CD4-positive, alpha-beta T cell treated with Interleukin-6 for 4 hours (primary cell): ENCODE measurements at places on chromosomes 6 and 20.

GRCh38 chr20:42598581-42598980 is 591.1 kb downstream of the PTPRT start:
- no peak for DNase-seq

DNA sequence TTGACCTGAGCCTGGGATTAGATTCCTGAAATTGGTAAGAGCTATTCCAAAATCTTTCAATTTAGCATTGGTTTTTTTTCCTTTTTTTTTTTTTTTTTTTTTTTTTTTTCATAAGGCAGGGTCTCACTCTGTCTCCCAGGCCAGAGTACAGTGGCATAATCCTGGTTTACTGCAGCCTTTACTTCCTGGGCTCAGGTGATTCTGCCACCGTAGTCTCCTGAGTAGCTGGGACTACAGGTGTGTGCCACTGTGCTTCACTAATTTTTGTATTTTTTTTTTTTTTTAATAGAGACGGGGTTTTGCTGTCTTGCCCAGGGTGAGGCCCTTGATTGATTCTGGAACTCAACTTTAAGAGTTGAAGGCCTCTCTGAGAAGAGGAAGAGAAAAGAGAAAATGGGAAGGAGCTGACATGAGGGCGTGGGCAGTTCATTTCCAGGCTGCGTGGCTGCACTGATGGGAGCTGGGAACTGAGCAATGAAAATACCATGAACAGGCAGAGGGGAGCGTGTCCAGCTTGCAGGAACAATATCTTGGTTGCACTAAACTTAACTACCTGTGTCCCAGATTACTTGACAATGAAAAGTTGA is 24.6 kb downstream of the KDM1B start:
- no peak for DNase-seq

- DNase-seq = peak; percentile 51
Measured at GRCh38 chr20:62523473-62524203, 47.8 kb upstream of the GATA5 start.

DNA sequence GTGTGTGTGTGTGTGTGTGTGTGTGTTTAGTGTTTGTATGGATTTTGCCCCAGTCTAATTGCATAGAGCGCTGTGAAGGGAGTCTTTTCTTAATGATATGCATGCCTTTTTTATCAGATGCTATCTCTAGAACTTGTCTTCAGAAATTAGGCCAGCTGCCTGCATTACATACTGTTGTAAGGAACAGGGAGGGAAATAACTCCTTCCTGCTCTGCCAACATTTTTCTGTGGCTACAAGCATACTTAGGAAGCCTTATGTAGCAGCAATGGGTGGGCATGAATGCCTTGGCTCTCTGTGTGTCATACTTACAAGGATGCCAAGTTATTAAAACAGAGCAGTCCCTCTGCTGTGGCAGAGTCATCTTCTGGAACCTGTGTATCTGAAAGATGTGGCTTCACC is 8.0 kb upstream of the COL21A1 start:
- DNase-seq = no peak

DNA sequence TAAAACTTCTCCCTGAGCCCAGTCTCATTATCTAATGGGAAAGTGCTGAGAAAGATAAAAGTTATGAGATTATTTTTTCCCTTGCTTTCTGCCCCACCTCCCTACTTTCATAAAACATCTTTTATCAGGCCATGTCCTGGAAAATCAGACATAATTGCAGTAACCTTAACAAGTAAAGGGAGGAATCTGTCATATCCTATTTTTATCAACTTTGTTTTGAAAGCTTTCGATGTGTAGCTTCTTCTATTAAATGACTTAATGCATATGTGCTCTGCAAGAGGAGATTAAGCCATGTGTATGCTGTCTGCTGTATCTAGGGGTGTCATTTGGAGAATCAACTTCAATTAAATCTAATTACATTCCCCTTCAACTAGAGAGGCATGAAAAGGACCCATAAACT is 408.9 kb downstream of the CBLN4 start:
- no peak for DNase-seq

GRCh38 chr20:17646209-17646960 is 35.7 kb downstream of the RRBP1 start:
- no peak for DNase-seq

- DNase-seq = no peak
Measured at GRCh38 chr6:1792989-1793388, 183.3 kb downstream of the FOXC1 start.

GRCh38 chr20:49318430-49319207 is 40.8 kb upstream of the ZNFX1 start:
- DNase-seq = peak; percentile 48

- DNase-seq = no peak
Measured at GRCh38 chr6:129494099-129494498, 215.9 kb downstream of the ARHGAP18 start.

DNA sequence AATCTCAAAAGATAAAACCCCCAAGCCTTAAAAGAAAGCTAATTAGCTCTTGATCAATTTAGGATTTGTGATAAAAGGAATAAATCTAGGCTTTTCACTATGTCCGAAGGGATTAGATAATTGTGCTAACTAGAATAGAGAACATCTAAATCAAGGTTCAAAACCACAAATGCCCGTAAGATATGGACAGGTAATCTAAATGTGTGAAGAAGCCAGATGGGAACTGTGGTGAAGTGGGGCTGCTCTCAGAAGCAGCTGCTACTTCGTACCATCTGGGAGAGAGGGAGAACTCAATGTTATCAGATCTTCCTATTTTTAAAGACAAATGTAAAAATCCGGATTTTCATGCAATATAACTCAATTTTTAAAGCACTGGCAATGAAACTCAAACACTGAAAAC is 44.2 kb downstream of the NCOA6 start:
- no peak for DNase-seq

GRCh38 chr6:129730477-129731165 is 20.6 kb upstream of the ARHGAP18 start:
- peak; percentile 51 for DNase-seq

GRCh38 chr6:76004202-76004601 is 68.3 kb downstream of the IMPG1 start:
- DNase-seq = no peak

GRCh38 chr6:56767892-56768531 is 125.3 kb upstream of the DST start:
- DNase-seq = no peak

GRCh38 chr6:11069760-11070159 is 23.9 kb upstream of the SMIM13 start:
- no peak for DNase-seq

DNA sequence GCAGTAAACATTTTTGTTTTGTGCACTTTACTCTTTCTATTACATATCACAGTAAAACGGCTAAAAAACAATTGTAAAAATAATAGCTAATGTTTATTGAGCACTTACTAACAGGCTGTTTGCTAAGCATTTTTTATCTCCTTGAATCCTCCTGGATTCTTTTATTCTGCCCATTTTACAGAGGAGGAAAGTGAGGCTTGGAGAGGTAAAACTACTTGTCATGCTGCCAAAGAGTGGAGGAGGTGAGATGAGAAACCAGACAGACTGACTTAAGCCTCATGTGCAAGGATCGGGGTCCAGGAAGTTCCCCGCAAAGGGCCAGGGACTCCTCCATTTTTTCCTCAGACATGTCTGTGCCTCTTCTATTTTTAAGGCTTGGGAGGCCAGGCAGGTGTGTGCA is 63.6 kb downstream of the DLGAP4 start:
- DNase-seq = no peak

- DNase-seq = no peak
Measured at GRCh38 chr6:14192216-14192788, 74.7 kb downstream of the CD83 start.

- DNase-seq = no peak
Measured at GRCh38 chr6:169099411-169100202, 154.0 kb downstream of the THBS2 start.

- no peak for DNase-seq
Measured at GRCh38 chr6:34412643-34413214, 13.1 kb downstream of the RPS10 start.

- no peak for DNase-seq
Measured at GRCh38 chr6:14882394-14883026, 363.4 kb upstream of the JARID2 start.

GRCh38 chr6:139973669-139974344 is 599.4 kb upstream of the CITED2 start:
- no peak for DNase-seq

GRCh38 chr6:169829786-169830185 is 78.4 kb downstream of the ERMARD start:
- no peak for DNase-seq

DNA sequence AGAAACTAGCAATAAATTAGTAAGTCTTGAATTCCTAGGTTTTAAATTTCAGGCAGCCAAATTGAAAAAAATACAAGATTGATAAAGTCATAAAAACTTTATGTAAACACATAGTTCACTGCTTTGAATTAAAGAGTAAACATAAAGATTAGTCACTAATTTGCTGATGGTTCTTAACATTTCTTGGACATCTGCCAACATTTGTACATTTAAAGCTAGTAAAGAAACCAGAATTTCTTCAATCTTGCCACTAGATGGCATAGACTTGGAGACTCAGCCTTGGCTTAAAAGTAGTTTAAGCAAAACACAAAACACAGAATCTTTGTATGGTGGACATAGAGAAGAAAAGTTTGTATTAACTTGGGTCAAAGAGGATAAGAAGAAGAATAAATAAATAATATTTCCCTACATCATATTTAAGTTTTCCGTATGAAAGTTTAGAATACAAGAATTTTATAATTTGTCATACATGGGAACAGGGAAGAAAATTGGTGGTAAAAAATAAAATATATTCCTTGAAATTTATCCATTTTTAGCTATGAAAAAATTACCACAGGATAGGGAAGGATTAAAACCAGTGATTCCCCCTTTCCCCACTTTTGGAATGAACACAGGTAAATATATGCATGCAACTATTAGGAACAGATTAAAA is 41.7 kb upstream of the FAM135A start:
- no peak for DNase-seq

DNA sequence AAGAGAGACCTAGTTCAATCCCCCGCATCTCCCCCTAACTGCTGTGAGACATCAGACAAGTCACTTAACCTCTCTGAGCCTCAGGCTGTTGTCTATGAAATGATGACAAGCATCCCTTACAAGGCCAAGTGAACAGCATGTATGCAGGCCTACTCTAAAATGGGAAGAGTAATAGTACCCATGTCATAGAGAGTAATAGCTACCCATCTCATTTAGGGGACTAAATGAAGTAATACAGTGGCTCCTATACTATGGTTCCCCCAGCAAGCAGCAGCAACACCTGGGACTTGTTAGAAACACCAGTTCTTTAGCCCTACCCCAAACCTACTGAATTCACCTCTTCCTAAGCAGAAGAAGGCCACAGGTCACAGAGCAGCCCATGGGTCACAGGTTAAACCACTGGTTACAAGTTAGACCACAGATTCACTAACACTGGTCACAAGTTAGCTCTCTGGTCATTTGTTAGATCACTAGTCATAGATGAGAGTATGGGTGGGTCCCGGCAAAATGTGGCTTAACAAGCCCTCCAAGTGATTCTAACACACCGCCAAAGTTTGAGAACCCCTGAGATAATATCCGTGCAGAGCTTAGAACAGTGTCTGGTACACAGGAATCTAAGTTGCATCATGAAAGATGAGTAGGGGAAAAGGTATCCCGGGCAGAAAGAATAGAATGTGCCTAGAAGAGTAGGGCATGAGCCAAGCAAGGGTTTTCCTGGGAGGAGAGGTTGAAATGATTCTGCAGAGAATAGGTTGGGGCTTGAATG is 1.4 kb downstream of the DEFB124 start:
- DNase-seq = no peak

DNA sequence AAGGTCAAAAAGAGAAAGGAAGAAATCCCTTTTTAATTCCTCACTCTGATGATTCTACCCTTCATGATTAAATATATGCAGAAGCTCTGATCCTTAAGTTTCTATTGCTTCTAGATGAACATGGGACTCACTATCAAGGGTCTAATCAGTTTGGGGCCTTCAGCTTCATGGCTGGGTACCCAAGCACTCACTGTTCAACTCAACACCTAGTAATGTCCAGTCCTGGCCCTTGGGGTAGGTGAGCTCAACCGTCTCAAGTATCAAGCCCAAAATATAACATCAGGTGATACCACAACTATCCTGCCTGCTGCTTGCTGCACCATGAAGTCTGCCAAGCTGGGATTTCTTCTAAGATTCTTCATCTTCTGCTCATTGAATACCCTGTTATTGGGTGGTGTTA is at the start of gene SPINT4:
SPINT4 (plus strand) TSS at position 301 of the 400 bp plus-strand sequence; CDS start at position 322, 21 bp downstream.
- no peak for DNase-seq

DNA sequence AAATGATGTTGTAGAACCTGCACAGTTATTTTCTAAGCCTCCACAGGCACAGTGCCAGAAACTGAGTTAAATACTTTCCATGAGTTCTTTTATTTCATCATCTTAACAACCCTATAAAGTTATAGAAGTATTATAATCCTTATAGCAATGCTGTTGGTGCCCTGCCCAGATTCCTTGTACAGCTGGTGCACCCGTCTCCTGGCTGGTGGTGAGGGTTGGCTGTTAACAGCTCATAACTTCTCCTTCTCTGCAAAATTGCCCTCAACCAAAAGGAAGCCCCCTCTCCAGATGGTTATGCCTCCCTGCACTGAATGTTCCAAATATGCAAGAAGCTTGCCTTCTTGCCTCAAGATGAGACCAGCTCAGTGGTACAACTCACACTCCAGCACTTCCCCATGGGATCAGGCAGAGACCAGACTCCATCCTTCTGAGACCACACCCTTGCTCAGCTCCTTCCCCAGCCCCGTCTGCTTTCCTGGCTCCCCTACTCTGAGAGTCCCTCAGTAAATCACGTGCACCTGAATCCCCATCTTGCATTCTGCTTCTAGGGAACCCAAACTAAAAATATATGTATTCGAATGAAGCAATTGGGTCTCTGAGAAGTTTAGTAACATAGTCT is 304.4 kb upstream of the PLCB4 start:
- no peak for DNase-seq

DNA sequence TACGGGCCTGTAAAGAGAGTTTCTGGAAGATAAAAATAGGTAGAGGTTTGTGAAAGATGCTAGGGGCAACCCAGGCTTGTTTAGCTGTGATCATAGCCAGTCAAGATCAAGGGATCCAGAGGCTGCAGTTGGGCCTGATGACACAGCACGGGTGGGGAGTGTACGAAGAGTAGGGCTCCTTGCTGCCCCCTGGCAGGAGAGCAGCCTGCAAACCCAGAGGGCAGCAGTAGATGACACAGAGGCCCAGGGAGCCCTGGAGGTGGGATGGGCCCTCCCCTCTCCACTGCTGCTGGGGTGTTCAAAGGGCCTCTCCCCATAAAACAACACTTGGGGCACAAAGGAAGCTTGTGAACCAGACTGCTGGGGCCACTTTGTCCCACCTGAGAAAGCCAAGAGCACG is 47.2 kb downstream of the VEGFA start:
- peak; percentile 23 for DNase-seq

DNA sequence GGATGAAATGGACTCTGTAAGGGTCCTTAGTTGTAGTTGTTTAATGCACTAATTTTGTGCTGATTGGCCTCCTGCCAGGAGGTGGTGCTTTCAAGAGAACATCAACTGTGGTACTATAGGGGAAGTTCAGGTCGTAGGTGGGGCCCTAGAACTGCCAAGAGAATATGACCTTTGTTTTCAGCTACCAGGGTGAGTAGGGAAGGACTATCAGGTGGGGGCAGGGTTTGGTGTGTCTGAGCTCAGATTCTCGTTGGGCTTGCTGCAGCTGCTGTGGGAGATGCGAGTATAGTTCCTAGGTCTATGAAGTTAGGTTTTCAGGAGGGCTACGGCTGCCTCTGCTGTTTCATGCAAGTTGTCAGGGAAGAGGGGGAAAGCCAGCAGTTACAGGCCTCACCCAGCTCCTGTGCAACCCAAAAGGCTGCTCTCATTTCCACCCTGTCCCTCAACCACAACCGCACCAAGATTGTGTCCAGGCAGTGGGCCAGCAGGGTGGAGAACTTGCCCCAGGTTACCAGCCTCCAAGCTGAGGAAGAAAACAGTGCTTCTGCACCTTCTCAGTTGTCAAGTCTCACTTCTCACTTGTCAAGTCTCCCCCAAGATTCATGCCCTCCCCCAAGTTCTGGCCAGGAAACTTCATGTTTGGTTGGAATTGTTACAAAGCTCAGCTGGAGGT is 626.5 kb upstream of the MAP3K7 start:
- no peak for DNase-seq
